ENCODE measurements at places on chromosomes 11 and 22.

DNA sequence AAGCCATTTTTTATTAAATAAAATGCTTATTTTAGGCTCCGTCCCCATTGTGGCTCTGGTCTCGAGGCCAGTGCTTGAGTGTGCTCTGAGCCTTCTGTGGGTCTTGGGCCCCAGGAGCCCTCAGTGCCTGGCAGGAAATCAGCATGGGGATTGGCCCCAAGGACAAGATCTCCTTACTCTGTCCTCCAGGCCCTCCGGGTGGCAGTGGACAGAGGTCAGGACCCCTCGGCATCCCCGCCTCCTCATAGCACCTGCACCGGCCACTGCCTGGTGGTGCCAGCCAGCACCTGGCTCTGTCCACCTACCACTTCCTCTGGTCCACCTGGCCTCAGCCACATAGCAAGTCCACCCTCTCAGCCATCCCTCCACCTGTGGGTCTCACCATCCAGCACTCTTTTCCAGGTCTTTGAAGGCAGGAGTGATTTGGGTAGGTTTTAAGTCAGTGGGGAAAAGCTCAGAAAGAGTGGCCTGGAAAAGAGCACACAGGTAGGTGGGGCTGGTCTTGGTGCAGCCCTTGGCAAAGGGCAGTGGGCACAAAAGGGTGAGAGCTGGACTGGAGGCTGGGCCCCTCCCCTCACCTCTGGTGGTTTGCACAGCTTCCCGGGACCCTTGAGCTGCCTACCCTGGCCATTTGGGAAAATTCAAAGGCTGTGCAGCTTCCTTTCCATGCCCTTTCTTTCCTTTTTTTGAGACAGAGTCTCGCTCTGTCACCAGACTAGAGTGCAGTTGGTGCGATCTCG lies 3.5 kb downstream of the CLDN5 start:
- DNase-seq: no peak

- peak; percentile 4 for DNase-seq
These were observed 36.2 kb downstream of the DLG2 start for GRCh38 chr11:85590848-85591483.

DNA sequence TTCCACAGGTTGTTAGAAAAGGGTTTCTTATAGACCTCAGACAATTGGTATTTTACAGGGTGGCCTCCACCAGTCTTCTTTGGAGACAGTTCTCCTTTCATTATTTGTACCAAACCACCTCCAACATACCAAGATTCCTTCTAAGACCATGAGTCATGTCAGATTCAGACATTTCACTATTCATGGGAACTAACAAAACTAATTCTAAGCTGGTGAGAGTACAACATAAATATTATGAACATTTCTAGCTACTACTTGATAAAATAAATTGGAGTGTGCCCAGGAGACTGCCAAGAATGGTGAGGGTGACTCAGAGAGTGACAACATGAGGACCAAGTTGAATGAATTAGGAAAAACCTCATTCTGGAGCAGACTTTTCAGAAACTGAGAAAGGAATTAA lies 494.6 kb upstream of the LRRC4C start:
- no peak for DNase-seq

DNA sequence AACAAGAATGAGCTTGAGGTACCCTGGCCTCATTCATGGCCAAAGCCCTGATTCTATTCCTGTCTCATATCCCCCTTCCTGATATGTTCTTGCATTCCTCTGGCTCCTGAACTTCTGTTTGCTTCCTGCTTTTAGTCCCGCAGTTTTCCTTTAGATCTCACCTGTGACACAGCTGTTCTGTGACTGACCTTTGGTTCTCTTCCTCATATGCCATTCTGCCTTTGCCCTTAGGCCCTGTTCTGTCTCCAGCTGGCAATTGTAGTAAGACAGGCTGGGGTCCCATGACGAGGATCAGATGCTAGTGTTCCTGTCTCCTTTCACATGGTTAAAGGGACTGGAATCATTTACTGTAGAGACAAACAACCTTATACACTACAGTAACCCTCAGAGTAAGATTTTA lies 59.0 kb upstream of the PDE3B start:
- no peak for DNase-seq

DNA sequence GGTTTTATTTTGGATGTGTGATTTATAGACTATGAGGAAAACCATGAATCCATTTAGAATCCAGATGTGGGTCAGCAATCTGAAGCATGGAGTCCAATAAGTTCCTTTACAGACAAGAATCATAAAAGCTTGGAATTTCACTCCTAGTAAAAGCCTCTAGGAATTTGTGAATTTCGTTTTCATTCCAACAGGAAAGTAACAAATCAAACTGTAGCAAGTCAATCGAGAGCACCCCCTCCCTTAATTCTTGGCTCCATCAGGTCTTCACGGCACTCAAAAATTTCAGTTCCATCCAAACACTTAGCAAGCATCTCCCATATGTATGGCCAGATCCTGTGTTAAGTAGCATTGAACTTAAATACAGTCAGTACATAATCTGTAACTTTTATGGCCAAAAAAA lies 143.6 kb upstream of the POU2AF2 start:
- no peak for DNase-seq

DNA sequence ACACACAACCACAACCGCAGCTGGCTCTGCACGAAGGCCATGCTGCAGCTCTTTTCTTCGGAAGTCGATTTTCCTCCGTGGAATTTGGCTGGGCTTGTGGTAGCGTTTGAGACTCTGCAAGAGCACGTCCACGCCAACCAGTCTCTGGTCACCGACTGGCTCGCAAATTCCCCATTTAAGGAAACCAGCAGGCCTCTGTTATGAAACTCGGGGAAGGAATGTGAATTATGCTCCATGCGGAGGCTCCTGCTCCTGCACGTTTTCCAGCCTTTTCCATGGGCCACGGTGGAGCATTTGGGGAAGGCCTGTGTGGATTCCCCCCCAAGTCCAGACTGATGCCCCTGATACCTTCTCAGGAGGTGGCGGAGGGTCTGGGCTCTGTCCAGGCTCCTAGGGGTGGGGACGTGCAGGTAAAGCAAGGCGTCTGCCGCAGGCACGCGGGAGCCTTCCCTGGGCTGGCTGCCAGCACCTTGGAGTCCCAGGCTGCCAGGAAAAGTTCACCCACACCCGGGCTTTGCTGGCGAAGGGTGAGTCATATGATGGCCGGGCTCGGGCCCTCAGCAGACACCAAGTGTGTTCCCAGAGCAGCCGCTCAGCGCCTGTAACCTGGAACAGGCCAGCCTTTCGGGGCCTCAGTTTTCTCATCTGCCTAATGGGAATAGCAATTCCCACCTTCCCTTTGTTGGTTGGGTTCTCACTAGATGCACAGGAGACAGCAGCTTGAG lies 41.9 kb downstream of the LRP5 start:
- DNase-seq: peak; percentile 79

Data from lung microvascular endothelial cell (primary cell).